ENCODE measurements at places on chromosomes 12 and 14.

DNA sequence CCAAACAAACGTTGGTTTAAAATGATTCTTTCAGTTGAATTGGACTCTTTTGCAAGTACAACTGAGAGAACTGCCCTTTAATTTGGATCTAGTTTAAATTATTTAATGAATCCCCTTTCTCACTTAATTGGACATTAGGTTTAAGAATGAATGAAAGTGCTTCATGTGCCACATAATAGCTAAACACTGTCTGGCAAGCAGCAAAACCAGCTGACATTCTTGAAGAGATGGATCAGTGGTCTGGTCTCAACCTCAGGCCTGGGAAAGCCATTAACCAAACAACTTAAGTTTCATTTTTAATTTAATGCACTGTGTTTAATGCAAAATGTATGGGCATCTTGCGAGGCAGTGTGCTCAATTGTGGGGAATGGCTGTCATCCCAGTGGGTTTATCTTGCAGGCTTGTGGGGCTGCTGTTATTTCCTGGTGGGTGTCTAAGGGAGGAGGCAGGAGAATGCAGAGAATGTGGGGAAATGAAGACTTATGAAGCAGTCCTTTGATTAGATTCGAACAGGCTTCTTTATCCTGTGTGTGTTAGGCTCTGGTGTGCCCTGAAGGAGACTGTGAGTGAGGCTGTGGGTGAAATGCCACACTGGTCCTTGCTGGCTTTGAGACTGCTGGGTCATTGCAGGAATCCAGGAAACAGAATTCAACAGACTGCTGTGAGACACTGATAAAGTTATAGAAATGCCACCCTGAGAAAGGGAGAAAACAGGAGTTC, 144.1 kb upstream of the PELI2 start:
- no peak for DNase-seq
- H3K27me3 ChIP-seq: peaks cover 6% of the 10 kb centered on the region
- no peaks in the 10 kb centered on the region for H3K4me1 ChIP-seq
- no peak overlapping the region for H3K27ac ChIP-seq
- H3K4me3 ChIP-seq: no peak overlapping the region
- no peaks in the 10 kb centered on the region for H3K36me3 ChIP-seq

DNA sequence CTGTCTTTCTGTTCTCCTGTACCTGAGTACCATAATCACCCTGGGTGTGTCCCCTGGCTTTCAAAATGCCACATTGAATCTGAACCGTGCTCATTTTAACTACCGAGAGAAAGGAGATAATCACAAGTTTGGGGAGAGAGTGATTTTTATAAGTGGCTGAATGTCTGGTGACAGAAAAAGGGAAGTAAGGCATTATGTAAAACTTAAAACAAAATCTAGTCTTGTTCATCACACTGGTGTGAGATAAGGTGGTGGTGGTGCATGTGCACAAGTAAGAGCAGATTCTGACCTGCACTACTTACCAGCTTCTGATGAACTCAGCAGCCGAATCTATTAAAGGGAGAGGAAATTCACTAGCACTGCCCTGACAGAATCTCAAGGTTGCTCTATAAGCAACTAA, 56.3 kb downstream of the SPPL3 start:
- DNase-seq: no peak
- H3K27me3 ChIP-seq: no peaks in the 10 kb centered on the region
- no peak overlapping the region for H3K27ac ChIP-seq

DNA sequence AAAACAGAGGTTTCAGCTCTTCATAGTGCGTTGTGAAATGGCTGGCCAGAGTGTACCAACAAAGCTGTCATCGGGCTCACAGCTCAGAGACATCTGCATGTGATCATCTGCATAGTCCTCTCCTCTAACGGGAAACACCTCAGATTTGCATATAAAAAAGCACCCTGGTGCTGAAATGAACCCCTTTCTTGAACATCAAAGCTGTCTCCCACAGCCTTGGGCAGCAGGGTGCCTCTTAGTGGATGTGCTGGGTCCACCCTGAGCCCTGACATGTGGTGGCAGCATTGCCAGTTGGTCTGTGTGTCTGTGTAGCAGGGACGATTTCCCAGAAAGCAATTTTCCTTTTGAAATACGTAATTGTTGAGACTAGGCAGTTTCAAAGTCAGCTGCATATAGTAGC, 14.3 kb upstream of the PAPLN start:
- no peaks in the 10 kb centered on the region for H3K27me3 ChIP-seq
- H3K4me1 ChIP-seq: peaks cover 8% of the 10 kb centered on the region
- peaks cover 32% of the 10 kb centered on the region for H3K36me3 ChIP-seq
- no peak overlapping the region for H3K27ac ChIP-seq
- no peak overlapping the region for H3K4me3 ChIP-seq

- no peaks in the 10 kb centered on the region for H3K27me3 ChIP-seq
- H3K36me3 ChIP-seq: no peaks in the 10 kb centered on the region
- no peak for DNase-seq
- H3K27ac ChIP-seq: no peak overlapping the region
Measured at GRCh38 chr12:115004470-115005146, 320.6 kb upstream of the TBX3 start.
